Cortex of kidney (tissue), 1 donor: ENCODE measurements at places on chromosomes 16 and 17.

GRCh38 chr17:35731239-35731916, at the start of gene RASL10B:
Gene RASL10B, plus strand, starts transcription at chr17:35731639. Its CDS starts 3,546 bp downstream, at chr17:35735185.
- no peak for DNase-seq

GRCh38 chr17:47946929-47947397, 5.6 kb downstream of the PNPO start:
- no peak for DNase-seq

DNA sequence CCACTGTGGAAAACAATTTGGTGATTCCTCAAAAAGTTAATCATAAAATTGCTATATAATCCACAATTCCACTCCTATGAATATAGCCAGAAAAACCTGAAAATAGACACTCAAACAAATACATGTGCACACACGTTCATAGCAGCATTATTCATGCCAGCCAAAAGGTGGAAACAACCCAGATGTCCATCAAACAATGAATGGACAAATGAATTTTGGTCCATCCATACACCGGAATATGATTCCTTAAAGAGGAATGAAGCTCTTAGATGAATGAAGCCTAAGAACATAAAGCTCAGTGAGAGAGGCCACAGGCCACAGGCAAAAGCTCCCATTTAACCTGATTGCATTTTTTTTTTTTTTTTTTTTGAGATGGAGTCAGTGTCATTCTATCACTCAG, 114.6 kb upstream of the TNRC6C start:
- no peak for DNase-seq

DNA sequence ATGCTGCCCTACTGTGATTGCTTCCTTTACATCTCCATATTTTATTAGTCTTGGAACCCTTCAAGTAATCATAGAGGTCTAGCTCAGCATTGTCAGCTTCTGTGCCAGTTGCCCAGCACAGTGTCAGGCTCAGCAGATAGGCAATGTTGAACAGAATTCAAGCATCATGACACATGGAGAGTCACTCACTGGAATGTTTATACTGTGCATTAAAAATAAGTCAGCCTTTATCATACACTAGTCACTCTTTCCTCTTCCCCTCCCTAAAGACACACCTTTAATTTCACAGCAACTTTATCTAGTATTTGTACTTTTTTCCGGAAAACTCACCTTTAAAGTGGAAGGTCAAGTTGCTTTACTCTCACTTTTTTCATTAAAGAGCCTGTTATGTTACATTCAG, 253.8 kb upstream of the CDH11 start:
- no peak for DNase-seq

DNA sequence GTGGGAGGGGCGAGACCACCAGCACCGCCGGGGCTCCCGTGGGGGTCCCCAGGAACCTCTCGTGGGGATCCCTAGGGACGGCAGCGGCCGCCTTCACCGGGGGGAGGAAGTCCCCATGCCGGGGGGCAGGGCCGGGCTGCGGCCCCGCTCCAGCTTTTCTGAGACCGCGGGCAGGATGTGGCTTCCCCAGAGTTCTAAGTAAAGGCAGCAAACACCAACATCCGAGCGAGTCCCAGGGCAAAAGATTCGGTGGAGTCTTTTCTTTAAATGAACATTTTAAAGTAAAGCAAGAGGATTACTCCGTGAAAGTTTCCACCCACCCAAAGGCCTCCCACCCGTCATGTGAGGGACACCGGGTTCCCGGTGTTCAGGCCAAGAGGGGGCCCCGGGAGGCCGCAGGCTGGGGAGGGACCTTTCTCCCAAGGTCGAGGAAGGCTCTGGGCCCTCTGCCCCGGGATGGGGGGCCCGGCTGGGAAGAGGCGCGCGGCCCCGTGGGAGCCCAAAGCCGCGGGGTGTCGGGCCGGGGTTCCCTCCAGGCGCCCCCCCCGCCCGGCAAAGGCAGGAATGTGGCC, 137.2 kb upstream of the RPH3AL start:
- no peak for DNase-seq

DNA sequence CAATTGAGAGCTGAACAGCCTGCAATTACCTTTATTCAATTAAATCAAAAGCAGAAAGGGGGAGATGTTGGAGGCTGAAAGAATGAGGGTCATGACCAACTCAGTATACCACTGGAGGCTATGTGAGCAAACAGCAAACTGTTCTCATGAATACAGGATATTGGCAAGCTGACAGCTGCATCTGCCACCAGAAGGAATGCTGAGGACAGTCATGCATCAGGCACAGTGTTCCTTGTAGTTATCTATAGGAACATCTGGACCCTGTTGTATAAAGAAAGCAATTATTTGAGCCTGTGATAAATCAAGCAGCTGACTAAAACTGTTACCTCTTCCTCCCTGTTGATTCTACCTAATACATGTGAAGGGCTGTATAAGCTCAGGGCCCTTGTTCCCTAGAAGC, 2064.6 kb downstream of the TP53TG3F start:
- DNase-seq: no peak

DNA sequence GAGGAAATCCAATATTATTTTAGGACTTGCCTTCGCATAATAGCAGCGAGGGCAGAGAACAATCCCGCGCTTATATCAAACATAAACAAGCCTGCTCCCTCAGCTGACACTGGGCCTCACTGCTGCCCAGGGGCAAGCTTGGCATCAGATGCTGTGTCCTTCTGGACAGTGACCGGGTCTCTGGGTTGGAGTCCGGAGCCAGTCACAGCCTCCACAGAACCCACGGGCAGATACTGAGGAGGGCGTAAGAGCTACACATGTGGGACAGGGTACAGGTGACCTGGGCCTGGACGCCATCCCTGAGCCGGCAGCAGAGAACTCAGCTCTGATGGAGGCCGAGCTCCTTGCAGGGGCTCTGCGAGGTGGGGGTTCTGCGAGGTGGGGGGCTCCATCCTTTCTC, 14.7 kb upstream of the ZNF469 start:
- DNase-seq: no peak

DNA sequence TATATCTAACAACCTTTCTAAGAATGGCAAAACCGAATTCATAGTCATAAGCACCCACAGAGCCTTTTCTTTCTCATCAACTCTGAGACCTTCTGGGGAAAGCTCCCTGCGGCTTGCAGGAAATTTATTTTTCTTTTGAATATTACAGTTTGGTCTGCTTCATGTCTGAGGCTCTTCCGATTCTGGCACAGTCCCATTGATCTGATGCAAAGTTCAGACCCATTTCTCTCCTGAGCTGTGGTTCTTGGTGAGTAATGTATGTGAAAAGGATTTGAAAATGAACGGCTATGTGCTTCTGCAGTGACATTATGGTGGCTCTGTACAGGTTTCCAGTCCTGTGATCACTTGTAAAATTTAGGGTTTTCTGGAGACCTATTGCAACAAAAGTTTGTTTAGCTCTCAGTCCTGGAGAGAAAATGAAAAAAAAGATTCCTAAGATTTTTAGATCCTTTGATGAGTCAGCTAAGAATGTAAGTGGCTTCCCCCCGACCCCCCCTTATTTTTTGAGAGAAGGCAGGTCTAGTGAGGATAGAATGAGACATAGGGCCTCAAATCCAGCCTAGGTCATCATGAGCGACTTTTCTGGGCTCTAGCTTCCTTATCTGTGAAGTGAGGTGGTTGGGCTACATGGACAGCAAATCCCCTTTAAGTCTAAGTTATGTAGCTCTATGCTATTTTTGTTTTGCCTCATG, 4.6 kb downstream of the GAN start:
- no peak for DNase-seq
